Activated B cell treated with CpG ODN at 0.5 μM for 24 hours (primary cell): ENCODE measurements at places on chromosomes 11 and 22. TPM values are rescaled to one million over a fixed set of nuclear protein-coding genes. Genes with fewer than 3 reads are reported as not detected.

- no peak for DNase-seq
These were observed 5.1 kb downstream of the KRTAP5-7 start for GRCh38 chr11:71532036-71532610.

- DNase-seq, result no peak
These were observed 16.2 kb downstream of the ARVCF start for GRCh38 chr22:20000246-20001081.

- DNase-seq, result no peak
These were observed 43.9 kb downstream of the DDX6 start for GRCh38 chr11:118746988-118747585.

- no peak for DNase-seq
These were observed 186.0 kb upstream of the ANO5 start for GRCh38 chr11:22006901-22007300.

- DNase-seq, result no peak
These were observed 2.5 kb upstream of the LMO2 start for GRCh38 chr11:33894398-33894746.

DNA sequence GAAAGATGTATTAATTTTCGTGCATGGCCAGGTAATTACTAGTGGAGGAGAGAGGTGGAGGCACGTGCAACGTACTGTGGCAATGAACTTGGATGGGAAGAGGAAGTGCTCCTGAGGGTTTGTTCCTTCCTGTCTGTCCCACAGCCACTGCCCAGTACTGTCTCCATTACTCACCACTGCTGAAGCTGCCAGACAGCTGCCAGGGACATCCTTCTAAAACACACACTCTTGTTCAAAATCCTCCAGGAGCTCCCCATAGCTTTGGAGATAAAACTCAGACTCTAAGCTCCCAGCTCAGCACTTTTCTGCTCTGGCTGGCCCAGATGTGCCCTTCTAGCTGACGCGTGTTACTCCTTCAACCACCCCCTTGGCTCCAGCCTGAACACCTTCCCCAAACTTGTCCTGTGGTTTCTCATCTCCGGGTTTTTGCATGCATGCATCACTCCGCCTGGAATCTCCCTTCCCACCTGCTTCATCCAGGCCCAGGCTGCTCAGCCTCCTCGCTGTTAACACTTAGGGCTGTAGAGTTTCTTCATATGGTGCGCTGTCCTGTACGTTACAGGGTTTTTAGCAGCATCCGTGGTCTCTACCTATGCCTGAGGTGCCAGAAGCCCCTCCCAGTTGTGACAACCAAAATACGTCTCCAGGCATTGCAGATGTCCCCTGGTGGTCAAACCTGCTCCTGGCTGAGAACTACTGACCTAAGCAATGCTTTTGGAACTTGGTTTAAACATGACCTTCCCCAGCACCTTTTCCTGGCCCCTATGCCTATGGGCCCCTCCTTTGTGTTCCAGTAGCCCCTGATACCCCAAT is 69.5 kb downstream of the C11orf91 start:
- no peak for DNase-seq

DNA sequence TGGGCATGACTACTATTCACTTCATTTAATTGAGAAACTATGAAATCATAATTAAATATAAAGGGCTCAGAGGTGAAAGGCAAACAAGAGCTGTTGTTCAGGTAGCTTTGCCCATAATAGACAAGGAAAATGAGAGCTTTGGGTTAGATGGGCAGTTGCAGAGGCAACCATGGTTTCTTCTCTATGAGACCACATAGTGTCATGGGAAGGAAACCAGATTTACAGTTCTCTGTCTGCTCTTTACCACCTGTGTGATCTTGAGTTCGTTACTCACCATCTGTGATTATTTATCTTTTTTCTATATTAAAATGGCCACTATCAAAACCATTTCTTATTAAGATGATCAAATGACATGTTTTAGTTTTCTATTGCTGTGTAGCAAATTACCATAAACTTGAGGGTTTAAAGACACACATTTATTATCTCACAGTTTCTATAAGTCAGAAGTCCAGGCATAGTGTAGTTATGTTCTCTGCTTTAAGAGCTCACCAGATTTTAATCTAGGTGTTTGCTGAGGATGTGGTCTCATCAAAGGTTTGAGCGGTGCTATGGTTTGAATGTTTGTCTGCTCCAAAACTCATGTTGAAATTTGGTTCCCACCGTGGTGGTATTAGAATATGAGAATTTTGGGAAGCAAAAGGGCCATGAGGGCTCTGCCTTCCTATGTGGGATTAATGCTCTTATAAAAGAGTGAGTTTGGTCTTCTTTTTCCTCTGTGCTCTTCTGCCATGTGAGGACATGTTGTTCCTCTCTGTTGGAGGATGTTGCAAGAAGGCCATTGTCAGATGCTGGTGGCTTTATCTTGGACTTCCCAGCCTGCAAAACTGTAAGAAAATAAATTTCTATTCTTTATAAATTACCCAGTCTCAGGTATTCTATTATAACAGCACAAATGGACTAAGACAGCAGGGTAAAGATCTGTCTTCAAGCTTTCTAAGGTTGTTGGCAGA is 38.2 kb downstream of the OR2AG2 start:
- no peak for DNase-seq

DNA sequence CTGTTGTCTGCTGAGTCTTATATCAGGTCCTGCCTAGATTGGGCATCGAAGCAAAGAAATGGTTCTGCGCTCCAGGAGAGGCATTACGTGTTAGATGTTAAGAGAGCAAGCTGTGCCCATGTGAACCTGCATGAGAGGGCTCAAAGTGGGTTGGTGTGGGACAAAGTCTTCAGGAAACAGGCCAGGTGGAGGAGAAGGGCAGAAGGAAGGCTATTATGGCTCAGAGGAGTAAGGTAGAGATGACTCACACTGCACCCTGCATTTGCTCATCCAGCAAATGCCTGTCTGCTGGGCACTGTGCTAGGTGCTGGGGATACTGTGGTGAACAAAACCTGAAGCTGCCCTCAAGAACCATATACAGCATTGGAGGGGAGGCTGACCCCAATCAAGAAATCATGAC is 5.8 kb downstream of the USP35 start:
- no peak for DNase-seq

- no peak for DNase-seq
These were observed 9.8 kb upstream of the NUCB2 start for GRCh38 chr11:17266781-17267180.

- DNase-seq, result no peak
These were observed 10.7 kb downstream of the MS4A15 start for GRCh38 chr11:60767388-60767811.

GRCh38 chr22:38222797-38223119 is 21.0 kb downstream of the MAFF start:
- no peak for DNase-seq

DNA sequence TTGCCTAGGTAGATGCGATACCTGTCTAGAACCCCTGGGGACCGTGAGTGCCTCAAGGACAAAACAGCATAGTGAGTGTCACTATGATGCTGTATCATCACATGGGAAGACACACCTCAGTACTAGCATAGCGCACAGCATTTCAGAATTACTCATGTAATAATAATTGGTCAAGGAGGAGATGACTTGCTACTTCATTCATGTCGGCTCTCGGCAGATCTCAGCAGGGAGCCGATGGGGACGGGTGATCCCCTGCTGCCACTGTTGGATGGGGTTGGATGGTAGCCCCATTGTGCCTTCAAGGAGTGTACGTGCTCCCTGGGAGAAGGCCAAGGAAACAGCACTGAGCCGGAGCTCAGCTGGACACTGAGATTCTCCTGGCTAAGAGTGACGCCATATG is 186.9 kb downstream of the EFCAB6 start:
- DNase-seq, result no peak

- DNase-seq, result no peak
These were observed 568 bp upstream of the BIK start for GRCh38 chr22:43109921-43110443.

DNA sequence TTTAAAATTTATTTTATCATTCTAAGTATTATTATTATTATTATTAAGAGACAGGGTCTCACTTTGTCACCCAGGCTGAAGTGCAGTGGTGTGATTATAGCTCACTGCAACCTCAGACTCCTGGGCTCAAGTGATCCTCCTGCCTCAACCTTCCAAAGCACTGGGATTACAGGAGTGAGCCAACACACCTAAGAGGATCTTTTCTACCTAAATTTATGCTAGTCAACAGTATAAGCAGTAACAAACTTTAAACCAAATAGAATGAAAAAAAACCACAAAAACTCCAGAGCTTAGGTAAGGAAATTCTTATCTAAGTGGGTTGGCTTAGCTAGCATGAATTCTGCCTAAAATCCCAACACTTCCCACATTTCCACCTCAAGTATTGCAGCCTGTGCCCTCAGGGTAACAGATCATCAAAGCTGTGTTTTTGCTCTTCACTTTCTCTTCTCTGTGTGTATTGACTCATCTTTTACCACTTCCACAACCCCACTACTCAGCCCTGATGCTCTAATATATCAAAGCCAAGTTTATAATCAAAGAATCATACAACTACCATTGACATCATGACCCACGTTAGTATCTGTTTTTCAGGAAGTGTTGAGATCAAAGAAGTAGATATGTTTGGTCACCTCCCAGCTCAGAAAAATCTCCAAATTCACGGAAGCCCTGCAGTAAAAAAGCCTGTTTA is 93.7 kb upstream of the SPON1 start:
- DNase-seq, result no peak

ANO9 gene
- total RNA-seq, result 37.2 and 46.1 TPM in 2 replicates

TTC28 gene
- total RNA-seq, result 6.2 and 7.9 TPM in 2 replicates

PDGFB gene
- not detected in 2 replicates for total RNA-seq

APOBEC3F gene
- 75.6 and 82.4 TPM in 2 replicates for total RNA-seq
